ENCODE measurements at places on chromosomes 7 and 10. TPM values are rescaled to one million over a fixed set of nuclear protein-coding genes. Genes with fewer than 3 reads are reported as not detected.
A peak's percentile ranks its signal among the peaks of the same experiment; 100 is the strongest.

AKR1D1 gene
- not detected for total RNA-seq

SPDYE1 gene
- total RNA-seq = 0.19 TPM

DNA sequence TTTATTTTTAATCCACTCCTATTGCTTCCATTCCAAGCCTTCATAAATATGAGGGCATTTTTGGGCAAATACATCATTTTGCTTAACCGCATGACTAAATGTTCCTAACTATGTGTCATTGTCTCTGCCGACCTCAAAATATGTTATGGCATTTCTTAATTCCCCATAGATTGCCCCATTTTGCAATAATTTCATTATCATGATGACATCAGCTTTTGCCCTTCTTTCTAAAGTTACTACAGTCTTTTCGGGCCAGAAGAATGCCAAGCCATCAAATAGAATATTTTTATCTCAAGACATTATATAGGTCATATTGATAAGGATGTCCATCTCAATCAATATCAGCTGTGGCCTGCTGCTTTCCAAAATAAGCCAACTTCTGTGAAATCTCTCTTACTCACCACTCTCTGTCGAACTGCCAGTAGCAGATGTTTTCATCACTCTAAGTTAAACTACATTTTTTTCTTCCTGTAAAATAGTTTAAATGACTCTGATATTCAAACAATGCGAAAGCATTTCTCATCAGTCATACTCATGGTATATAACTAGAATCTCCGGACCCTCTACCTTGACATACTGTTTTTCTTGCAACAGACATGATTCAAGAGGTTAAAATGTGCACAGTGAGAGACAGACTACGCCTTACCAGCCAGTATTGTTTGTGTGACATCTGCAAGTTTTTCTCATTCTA lies 1254.6 kb upstream of the CELF2 start:
- no peaks in the 10 kb centered on the region for H3K27me3 ChIP-seq
- H3K36me3 ChIP-seq = no peaks in the 10 kb centered on the region
- H3K27ac ChIP-seq = no peak overlapping the region
- peaks cover 9% of the 10 kb centered on the region for H3K4me1 ChIP-seq
- no peak overlapping the region for H3K4me3 ChIP-seq
- peak; percentile 27 for DNase-seq

- H3K4me1 ChIP-seq = peaks cover 8% of the 10 kb centered on the region
- H3K27ac ChIP-seq = no peak overlapping the region
- H3K4me3 ChIP-seq = no peak overlapping the region
- no peaks in the 10 kb centered on the region for H3K27me3 ChIP-seq
Observed at GRCh38 chr10:71708301-71708703, 11.3 kb downstream of the C10orf105 start.

OR6B1 gene
- total RNA-seq = not detected

DNA sequence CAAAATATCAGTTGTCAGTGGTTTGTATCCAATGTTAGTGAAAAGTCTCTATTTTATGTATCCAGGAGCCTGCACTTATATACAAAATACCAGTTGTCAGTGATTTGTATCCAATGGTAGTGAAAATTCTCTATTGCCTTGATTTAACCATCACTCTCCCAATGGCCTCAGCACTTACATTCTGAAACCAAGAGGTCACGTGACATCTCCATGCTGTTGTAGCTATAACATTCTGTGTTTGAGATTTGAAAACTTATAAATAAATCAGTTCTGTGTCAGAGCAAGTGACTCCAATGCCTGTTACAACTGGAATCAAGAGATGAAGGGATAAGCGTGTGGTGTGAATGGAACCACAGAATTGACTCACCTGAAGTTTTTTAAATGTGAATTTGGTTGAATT lies 30.6 kb upstream of the GATA3 start:
- H3K27ac ChIP-seq = no peak overlapping the region
- no peak overlapping the region for H3K4me3 ChIP-seq
- H3K27me3 ChIP-seq = no peaks in the 10 kb centered on the region
- no peaks in the 10 kb centered on the region for H3K4me1 ChIP-seq
- DNase-seq = no peak
- no peaks in the 10 kb centered on the region for H3K36me3 ChIP-seq

- H3K27me3 ChIP-seq = no peaks in the 10 kb centered on the region
- no peak overlapping the region for H3K4me3 ChIP-seq
- no peak overlapping the region for H3K27ac ChIP-seq
- DNase-seq = no peak
- H3K36me3 ChIP-seq = no peaks in the 10 kb centered on the region
Observed at GRCh38 chr10:89346405-89347254, 18.8 kb downstream of the IFIT3 start.

DNA sequence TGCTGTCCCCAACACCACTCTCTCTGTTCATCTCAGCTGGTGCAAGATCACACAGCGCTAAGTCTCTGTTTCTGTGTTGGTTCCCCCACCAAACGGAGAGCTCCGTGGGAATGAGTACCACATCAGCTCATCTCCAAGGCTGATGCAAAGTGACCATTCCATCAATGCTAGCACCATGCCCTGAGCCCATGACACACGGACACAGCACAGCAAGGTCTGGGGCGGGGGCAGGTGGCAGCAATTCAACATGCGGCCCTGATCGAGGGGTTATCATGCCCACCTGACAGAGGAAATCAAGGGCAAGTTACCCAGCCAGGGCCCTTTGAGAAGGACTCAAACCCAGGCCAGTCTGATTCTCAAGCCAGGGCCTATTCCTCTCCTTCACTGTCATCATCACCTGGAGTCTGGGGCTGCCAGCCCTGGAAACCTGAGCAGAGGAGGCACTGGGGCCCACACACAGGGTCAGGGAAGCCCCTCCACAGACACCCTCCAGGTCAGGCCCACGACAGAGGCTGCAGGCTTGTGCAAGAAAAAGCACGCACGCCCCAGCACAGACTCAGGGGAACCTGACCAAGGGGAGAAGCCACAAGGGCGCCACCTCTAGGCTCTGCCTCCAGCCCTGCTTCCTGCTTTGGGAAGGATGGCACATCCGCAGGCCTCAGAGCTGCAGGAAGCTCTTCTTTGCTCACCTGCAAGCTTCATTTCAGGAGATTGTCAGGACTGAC lies 74.8 kb downstream of the GRID1 start:
- H3K27ac ChIP-seq = no peak overlapping the region
- no peak for DNase-seq
- H3K4me1 ChIP-seq = no peaks in the 10 kb centered on the region
- no peaks in the 10 kb centered on the region for H3K36me3 ChIP-seq
- H3K4me3 ChIP-seq = no peak overlapping the region
- H3K27me3 ChIP-seq = no peaks in the 10 kb centered on the region

SPAM1 gene
- total RNA-seq = not detected

VSIR gene
- 41.4 TPM for total RNA-seq

DNA sequence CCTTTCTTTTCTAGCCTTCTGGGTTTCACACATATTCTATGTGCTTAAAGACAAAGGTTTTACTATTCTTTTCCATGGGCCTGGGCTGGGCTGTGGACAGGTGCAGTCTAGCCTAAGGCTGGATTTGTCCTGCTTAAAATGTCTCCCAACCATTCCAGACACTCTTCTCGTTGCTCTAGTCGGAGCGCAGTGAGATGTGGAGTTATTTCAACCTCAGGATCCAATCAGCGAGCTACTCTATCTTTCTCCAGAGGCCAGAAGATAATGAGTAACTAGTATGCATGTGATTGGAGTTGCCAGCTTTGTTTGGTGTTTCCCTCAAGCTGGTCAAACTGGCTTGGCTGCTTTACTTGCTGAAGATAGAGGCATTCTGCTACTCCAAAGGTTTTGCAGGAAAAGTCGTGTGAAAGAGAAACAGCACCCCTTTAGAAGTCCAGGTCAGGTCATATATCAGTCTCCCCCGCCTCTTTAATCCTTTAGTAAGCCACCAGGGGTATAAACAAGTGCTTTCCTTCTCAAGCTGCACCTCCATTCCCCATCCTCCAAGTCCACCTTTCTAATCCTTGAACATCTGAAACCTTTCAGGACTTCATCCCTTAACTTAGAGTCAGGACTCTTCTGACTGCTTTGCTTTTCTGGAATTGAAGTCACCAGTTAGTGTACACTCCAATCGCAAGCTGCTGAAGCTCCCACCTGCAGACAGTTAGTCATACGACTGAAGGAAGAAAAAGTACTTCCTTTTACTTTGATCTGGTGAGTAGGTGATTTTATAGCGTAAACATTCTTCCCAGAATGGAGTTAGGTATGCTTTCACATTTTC lies 78.8 kb downstream of the DNMBP start:
- no peaks in the 10 kb centered on the region for H3K36me3 ChIP-seq
- peaks cover 5% of the 10 kb centered on the region for H3K4me1 ChIP-seq
- H3K4me3 ChIP-seq = no peak overlapping the region
- no peak overlapping the region for H3K27ac ChIP-seq
- DNase-seq = no peak

GRCh38 chr10:80454513-80455460 lies 677 bp downstream of the TSPAN14 start:
- peak; percentile 46 for DNase-seq
- H3K27ac ChIP-seq = peak overlapping the region; percentile 98
- no peaks in the 10 kb centered on the region for H3K27me3 ChIP-seq
- H3K36me3 ChIP-seq = no peaks in the 10 kb centered on the region
- H3K4me3 ChIP-seq = peak overlapping the region; percentile 72
- H3K4me1 ChIP-seq = peaks cover 6% of the 10 kb centered on the region

- H3K4me1 ChIP-seq = no peaks in the 10 kb centered on the region
- H3K36me3 ChIP-seq = no peaks in the 10 kb centered on the region
- H3K27ac ChIP-seq = no peak overlapping the region
Observed at GRCh38 chr7:95867309-95867708, 95.0 kb downstream of the DYNC1I1 start.

DNA sequence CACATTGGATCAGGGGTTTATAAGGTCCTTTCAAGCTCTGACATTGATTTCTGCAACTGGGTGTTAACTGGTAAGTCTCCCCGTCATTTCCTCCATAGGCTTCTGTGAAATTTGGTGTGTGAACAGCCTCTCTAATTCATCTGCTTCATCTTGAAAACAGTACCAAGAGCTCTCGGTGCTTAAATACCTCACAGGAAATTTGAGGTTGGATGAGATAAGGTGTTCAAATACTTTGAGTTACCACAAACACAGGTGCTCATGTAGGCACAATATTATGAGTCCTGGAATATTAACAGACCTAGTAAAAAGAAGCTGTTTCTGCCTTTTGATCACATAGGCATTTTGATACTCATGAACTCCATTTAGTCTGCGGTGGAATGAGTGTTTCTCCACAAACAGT lies 85.2 kb downstream of the RTKN2 start:
- H3K4me3 ChIP-seq = no peak overlapping the region
- H3K36me3 ChIP-seq = no peaks in the 10 kb centered on the region
- DNase-seq = no peak
- H3K27ac ChIP-seq = no peak overlapping the region

DNA sequence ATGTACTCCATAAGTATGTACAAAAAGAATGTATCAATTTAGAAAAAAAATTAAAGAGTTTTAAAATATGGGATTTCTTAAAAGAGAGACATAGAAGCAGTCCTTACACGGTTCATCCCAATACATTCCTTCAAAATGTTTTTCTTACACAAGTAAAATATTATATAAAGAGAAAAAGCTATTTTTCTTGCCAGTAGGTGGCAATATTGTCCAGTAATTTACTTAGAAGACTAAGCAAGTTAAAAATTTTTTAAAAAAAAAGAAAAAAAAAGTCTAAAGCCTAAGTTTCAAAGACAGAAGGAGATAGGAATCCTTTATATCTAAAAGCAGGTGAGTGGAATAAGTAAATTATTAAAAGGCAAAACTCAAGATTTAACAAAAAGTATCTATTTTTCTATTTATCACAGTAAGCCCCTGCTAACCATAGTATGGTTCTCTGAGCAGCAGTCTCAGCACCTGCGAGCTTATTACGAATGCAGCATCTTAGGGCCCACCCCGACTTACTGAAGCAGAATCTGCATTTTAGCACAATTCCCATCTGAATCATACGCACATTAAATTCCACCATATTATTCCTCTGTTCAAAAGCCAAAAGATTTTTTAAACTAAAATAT lies 240.6 kb downstream of the DGKI start:
- H3K27ac ChIP-seq = no peak overlapping the region
- no peaks in the 10 kb centered on the region for H3K36me3 ChIP-seq
- no peak for DNase-seq
- H3K27me3 ChIP-seq = no peaks in the 10 kb centered on the region
- H3K4me1 ChIP-seq = no peaks in the 10 kb centered on the region

MKRN1 gene
- total RNA-seq = 60.3 TPM

- H3K36me3 ChIP-seq = no peaks in the 10 kb centered on the region
- no peak for DNase-seq
- H3K4me1 ChIP-seq = no peaks in the 10 kb centered on the region
- H3K27me3 ChIP-seq = no peaks in the 10 kb centered on the region
Observed at GRCh38 chr7:154881026-154881425, 121.9 kb downstream of the PAXIP1 start.

- H3K4me3 ChIP-seq = no peak overlapping the region
- peak overlapping the region; percentile 25 for H3K27ac ChIP-seq
- H3K36me3 ChIP-seq = no peaks in the 10 kb centered on the region
- no peaks in the 10 kb centered on the region for H3K4me1 ChIP-seq
- no peaks in the 10 kb centered on the region for H3K27me3 ChIP-seq
- DNase-seq = no peak
Observed at GRCh38 chr7:158537516-158537882, 50.1 kb downstream of the PTPRN2 start.

DNA sequence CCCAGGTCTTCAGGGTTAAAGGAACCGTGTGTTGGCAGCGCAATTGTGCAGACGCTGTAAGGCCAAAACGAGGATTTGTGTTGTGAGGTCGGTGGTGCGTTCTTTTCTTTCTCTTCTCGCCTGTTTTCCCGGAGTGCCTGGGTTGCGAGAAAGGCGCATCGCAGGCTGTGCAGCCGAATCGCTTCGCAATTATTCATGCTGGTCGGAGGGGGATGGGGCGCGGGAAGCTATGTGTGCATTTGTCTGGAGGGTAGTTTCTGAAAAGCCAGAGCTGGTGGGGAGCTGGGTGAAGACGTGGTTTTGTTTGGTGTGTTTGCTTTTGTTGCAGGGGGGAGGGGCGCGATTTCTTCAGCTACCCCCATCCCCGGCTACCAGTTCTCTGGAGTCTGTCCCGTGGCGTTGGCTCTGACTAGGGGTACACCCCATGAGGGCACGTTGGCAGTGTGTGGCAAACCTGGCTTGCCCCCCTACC lies 2.1 kb downstream of the MXI1 start:
- peak; percentile 72 for DNase-seq
- H3K36me3 ChIP-seq = no peaks in the 10 kb centered on the region
- H3K27me3 ChIP-seq = no peaks in the 10 kb centered on the region
- H3K27ac ChIP-seq = peak overlapping the region; percentile 97

ATRNL1 gene
- 60.8 TPM for total RNA-seq

AEBP1 gene
- 64.8 TPM for total RNA-seq

POU6F2 gene
- not detected for total RNA-seq

- peaks cover 3% of the 10 kb centered on the region for H3K4me1 ChIP-seq
- DNase-seq = no peak
- H3K4me3 ChIP-seq = no peak overlapping the region
- H3K27me3 ChIP-seq = no peaks in the 10 kb centered on the region
- no peak overlapping the region for H3K27ac ChIP-seq
Observed at GRCh38 chr10:133422223-133422806, 2.1 kb downstream of the SPRN start.

- no peaks in the 10 kb centered on the region for H3K27me3 ChIP-seq
- H3K4me1 ChIP-seq = no peaks in the 10 kb centered on the region
- DNase-seq = no peak
- H3K27ac ChIP-seq = no peak overlapping the region
Observed at GRCh38 chr7:88670536-88670935, 89.0 kb upstream of the ZNF804B start.

GRCh38 chr10:116720241-116720643 lies 22.1 kb downstream of the HSPA12A start:
- DNase-seq = peak; percentile 57
- no peak overlapping the region for H3K27ac ChIP-seq
- no peaks in the 10 kb centered on the region for H3K27me3 ChIP-seq
- H3K4me1 ChIP-seq = peaks cover 23% of the 10 kb centered on the region
- no peak overlapping the region for H3K4me3 ChIP-seq

GRCh38 chr7:747186-747585 lies 20.1 kb upstream of the PRKAR1B start:
- H3K27me3 ChIP-seq = no peaks in the 10 kb centered on the region
- peaks cover 4% of the 10 kb centered on the region for H3K36me3 ChIP-seq
- DNase-seq = no peak
- H3K4me1 ChIP-seq = no peaks in the 10 kb centered on the region
- no peak overlapping the region for H3K27ac ChIP-seq
